ENCODE measurements at places on chromosomes 11 and 22.

DNA sequence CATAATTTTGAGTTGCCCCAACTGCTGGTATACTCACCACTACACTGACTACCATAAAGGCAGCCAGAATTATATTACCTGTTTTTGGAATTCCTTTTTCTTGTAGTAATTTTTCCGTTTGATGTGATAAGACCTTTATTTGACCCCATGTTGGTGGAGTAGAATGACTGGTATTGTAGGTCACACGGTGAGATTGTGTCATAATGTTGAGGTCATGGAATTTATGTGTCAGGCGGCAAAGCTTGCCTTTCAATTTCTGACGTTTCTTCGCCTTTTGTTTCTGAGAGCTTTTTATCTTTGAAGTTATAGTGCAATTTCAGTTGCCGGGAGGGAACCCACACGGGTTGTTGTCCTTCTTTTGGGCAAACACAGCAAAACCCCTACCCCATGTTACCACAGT is 13.0 kb downstream of the OR52K1 start:
- no peak for DNase-seq

DNA sequence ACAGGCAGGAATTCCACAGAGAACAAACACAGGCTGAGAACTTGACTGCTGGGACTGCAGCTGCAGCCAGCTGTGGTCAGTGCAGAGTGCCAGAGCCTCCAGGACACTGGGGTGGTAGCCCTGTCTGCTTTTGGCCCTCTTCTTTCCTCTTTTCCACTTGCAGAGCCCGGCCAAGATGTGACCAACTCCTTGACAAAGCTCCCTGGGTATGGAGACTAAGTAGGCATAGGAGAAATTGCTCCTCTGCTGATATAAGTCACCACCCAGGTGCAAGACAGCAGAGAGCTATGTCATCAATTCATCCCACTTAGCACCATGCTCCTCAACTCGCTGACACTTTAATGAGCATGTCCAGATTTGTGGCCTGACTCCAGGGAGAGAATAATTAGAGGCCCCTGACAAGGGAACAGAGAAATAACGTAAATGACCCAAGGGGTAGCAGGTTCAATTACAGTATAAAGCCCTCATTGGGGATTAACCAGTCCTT is 369.4 kb upstream of the B3GAT1 start:
- DNase-seq = no peak

- no peak for DNase-seq
These were observed 32.9 kb downstream of the RBFOX2 start for GRCh38 chr22:35995772-35996171.

DNA sequence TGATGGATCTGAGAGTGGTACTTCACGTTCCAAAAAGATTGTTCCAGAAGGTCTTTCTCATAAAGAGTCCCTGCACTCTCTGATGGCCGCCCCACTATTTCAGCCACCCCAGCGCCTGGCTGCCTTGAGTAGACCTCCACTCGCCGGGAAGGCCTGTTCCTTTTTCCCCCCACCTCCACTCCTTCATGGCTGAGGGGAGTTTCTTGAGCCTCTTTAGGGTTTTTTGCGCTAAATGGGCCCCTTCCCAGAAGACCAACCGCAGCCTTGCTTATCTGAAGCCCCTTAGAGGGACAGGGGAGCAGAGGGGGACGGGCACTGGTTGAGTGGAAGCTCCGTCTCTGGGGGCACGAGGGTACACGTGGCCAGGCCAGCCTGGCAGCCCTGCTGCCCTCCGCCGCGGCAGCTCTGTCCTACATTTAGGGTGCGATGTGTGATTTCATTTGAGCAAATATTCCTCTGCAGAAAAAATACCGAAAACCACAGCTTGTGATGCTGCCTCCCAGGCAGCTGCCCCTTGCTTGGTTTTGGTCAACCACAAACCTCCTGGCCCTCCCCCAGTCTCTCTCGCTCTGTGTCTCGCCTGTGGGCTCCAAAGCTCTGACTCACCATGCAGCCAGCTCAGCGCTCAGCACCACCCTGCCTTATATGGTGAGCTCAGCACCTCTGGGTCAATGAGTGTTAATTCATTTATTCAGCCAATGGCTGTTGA is 88.7 kb downstream of the TP53I11 start:
- DNase-seq = peak; percentile 35

DNA sequence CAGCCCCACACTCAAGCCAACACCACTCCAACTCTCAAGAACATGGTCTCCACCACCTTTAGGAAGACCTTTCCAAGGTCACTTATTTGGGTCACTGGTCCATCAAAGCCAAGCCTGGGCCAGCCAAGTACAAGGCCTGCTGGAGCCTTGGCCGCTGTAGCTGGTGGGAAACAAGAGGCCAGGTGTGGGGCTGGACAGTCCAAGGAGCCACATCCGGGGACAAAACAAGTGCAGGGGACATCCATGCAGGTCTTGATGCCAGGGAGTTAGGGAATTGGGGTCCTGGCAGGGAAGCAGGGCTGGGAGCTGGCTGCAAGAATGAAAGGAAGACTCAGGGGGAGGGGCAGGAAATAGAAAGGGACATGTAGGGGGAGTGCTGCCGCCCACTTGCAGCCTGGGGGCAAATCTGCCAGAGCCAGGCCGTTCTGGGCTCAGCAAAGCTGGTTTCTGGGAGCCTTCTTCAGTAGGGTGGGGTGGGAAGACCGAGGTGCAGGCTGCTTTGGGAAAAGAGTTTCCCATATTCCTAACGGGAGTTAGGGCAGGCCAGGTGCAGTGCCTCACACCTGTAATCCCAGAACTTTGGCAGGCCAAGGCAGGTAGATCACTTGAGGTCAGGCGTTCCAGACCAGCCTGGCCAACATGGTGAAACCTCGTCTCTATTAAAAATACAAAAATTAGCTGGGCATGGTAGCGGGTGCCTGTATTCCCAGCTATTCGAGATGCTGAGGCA is 69.5 kb upstream of the ATXN10 start:
- no peak for DNase-seq

Data from activated CD8-positive, alpha-beta memory T cell treated with anti-CD3 and anti-CD28 coated beads for 1 hour (primary cell).